Neural crest cell (in vitro differentiated cells): ENCODE measurements at places on chromosomes 11 and 22. TPM values are rescaled to one million over a fixed set of nuclear protein-coding genes. Genes with fewer than 3 reads are reported as not detected.

Gene SEPTIN5
- total RNA-seq, result 30.2 and 31.9 TPM in 2 replicates

Gene ENTHD1
- not detected in 2 replicates for total RNA-seq

Gene EED
- 39.2 and 41.8 TPM in 2 replicates for total RNA-seq

Gene PAX6
- 83.7 and 86.7 TPM in 2 replicates for total RNA-seq

Gene SRRD
- total RNA-seq, result 30.8 and 32.4 TPM in 2 replicates

Gene OLFML1
- 0.84 and 1.1 TPM in 2 replicates for total RNA-seq

Gene ASCL3
- not detected in 2 replicates for total RNA-seq

Gene CAVIN3
- total RNA-seq, result 5.8 and 9.9 TPM in 2 replicates

Gene MPEG1
- not detected in 2 replicates for total RNA-seq

Gene PTPRCAP
- 0.84 and 1.6 TPM in 2 replicates for total RNA-seq

Gene OR4C15
- not detected in 2 replicates for total RNA-seq
